ENCODE measurements at places on chromosomes 3 and 15.

DNA sequence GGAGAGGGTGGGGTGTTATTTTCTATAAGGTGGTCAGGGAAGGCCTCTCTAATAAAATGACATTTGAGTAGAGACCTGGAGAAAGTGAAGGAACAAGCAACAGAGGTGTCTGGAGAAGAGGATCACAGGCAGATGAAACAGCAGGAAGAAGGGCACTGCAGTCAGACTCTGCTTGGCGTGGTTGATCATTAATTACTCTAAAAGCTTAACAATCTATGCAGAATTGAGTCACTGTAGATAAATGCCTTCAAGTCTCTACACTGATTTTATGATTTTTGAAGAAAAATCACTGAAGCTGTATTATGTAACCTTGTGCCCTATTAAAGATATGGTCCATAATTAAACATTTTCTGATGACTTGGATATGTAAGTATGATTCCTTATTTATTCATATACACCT lies 114.2 kb downstream of the TNIK start:
- DNase-seq = no peak

DNA sequence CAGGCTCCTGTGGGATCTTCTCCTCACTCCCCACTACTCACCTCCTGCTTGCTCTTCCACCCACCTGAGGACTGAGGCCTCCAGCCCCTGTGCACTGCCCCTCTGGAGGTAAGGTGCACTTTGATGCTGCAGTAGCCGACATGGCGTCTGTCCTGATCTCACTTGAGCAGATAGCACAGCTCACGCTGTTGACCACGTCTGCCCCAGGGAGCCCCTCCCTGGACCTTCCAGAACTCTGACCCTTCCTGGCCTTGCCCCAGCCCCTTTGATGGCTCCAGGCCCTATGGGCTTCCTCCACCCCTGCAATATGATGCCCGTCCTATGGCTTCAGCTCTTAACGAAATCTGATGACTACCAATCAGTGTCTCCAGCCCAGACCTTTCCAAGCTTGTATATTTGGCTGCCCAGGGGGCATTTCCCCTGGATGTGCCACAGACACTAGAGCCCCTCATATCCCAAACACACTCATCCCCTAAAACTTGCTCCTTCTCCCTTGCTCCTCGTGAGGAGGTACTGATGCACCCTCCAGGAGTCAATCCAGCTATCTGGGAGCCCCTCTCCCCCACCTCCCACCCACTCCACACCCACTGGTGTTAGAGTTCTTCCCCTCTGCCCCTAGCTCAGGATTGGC lies 27.1 kb downstream of the KY start:
- no peak for DNase-seq

- no peak for DNase-seq
These were observed 902.5 kb downstream of the ZPLD1 start for GRCh38 chr3:103337179-103337845.

DNA sequence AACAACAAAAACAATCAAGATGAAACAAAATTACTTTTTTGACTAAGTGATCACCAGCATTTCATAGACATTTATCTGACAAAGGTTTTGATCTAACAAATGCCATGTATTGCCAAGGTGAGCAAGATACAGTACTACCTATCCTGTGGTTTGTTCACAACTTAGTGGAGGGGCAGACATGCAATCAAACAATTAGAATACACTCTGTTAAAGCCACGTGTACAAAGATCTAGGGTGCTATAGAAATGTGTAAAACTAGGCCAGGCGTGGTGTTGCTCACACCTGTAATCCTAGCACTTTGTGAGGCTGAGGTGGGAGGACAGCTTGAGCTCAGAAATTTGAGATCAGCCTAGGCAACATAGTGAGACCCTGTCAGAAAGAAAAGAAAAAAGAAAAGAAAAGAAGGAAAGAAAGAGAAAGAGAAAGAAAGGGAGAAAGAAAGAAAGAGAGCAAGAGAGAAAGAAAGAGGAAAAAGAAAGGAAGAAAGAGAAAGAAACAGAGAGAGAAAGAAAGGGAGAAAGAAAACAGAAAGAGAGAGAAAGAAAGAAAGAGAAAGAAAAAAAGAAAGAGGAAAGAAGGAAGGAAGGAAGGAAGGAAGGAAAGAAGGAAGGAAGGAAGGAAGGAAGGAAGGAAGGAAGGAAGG lies 1.4 kb upstream of the TRIM69 start:
- DNase-seq = no peak

DNA sequence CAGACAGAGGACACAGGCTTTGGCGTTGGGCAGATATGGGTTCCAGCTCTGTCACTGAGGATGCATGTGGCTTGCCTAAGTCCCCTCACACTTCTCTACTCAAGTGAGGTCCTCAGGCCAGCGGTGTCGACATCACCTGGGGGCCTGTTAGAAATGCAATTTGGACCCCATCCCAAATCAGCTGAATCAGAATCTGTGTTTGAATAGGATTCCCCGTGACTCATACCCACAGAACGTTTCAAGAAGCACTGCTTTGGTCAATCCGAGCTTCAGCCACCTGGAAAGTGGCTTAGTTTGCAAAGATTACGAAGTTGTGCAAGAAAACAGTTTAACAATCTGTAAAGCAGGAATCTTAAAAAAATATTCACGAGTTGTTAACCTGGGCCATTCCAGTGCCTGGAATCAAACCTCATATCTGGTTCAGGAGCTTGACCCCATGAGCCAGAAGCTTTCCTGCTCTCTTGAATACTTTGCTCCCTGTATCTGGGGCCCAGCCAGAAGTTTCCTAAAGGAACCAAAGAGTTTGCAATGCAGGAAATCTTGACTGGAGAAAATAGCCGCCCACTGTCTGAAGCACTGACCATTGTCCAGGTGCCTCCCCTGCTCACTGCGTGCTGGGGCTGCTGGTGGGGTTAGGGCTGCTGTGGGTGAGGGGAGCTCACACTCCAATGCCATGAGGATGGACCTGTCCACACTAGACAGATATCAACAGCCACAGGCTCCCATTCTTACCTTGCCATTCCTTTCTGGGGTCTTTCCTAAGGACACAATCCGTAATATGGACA lies 208.5 kb upstream of the LINGO1 start:
- DNase-seq = no peak

DNA sequence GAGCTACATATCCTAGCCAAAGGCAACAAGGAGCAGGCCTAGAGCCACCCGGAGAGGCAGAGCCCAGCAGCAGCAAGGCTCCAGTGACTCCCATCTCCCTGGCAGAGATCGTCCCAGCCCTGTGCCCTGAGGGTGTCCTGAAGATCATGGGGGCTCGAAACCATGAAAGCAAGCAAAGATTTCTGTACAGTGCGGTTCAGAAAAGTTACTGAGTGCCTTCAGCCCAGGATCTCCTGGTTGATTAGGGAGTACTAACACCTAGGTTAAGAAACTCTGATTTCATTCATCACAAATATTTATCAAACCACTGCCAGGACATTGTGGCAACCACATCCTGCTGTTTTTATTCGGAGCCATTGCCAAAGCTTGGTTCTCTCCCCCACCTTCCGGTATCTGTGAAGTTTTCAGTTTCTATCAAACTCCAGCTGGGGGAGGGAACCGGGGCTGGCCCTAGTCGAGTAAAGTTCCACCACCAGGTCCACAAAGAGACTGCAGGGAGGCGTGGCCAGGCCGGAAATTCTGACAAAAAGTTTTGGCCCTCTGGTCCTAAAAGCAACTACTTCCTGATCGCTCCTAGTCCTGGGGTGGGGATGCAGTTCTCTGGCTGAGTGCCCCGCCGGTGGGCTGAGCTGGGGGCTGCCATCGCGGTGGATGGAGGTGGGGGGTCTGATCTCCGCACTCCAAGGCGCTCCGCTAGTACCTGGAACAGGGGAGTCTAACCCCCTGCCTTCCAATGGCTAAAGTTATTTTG lies 1.2 kb downstream of the RAB43 start:
- DNase-seq = no peak

DNA sequence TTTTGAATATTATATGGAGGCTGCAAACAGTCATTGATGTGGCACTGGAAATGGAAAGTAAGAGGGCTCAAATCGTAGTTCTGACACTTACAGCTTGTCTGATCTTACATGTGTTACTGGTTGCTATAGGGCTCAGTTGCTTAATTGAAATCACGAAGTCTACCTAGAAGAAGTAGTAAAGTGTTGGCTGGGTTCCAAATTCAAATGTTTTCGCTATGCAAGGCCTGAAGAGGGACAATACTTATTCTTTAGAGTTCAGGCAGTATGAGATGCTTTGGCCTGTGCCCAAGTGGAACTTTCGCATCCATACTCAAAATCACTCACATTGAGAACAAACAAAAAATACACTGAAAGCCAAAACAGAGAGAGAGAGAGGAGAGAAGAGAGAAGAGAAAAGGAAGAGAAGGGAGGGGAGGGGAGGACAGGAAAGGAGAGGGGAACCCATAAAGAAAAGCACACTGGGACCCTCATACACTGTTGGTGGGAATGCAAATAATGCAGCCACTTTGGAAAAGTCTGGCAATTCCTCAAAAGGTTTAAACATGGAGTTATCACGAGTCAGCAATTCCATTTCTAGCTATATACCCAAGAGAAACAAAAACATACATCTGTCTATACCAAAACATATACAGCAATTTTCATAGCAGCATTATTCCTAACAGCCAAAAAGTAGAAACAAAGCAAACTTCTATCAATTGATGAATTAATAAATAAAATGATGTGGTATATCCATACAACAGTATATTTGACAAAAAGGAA lies 2.9 kb upstream of the FXR1 start:
- no peak for DNase-seq

DNA sequence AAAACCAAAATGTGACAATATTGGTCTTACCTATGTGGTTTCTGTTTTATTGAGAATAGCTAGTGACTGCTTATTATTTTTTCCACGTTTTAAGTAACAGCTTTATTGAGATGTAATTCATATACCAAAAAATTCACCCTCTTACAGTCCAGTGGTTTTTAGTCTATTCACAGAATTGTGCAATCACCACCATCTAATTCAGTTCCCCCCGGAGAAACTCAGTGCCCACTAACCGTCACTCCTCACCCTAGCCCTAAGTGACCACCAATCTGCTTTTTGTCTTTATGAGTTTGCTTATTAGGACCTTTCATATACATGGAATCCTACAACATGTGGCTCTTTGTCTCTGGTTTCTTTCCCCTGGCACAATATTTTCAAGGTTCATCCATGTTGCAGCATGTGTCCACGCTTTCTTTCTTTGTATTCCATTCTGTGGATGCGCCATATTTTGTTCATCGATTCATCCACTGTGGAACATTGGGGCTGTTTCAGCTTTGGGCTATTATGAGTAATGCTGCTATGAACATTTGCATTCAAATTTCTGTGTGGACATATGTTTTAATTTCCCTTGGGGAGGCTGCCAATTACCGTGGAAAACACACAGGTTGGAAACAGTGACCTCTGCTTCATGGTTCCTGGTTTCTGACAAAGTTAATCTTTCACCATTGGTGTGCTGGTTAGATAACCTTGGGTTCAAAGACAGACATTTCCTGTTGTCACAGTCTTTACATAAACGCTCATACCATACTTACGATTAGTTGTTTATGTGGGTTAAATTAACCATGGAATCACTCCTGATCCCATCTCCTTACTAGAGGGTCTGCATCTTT lies 3.2 kb upstream of the BCL2L10 start:
- DNase-seq = no peak

DNA sequence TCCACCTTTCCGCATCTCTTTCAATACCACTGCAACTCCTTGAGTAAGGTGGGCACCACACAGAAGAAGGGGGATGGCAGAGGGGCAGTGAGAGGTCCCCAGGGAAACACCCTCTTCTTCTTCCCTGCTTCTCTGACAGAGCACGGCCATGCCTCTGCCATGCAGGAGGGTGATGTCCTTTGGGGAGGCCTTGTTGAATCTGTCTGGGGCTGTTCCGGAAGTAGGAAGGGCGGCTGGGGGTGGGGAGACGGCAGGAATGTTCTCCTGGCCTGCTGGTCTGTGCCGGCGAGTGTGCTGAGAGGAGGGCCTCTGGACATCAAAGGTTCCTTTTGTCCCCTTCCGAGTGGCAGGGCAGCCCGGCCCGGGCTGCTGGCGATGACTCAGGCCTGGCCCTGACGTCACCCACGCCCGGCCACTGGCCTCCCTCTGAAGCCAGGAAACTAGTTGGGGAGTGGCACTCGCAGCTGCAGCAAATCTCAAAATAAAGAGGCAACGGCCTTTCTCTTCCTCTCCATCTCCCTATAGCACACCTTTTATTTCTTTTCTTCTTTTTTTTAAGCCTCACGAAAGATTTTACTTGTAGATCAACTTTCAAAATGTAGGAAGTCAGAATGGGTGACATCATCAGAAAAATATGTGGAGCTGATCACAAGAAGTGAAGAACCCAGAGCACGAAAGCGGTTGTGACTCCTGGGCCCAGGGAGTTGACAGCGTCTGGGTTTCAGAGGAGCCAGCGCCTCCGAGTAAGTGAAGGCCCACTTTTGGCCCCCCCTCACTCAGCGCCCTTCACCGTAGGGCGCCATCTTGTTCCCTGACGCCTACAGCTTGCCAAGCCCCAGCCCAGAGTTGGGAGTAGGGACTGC lies at the start of gene ZBTB38:
TSS of gene ZBTB38 (plus strand) at position 443 of the 863 bp plus-strand sequence. CDS start 73,885 bp downstream, outside the sequence.
- DNase-seq = no peak

DNA sequence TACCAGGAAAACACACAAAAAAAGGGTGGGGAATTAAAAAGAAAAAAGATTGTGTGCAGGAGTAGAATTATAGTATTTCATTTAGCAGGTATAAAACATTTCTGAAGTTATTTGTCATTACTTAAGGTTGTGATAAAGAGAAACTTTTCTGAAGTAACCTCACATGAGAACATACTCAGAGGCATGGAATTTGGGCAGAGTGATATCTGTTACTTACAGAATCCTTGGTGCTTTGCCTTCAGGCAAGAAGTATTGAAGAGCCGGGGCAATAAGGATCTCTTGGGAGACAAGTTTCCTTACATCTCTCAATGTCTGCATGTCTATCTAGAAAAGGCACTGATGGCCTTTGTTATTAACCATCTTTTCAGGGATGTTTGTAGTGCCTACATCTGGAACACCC lies 179.7 kb upstream of the ROBO1 start:
- no peak for DNase-seq

- no peak for DNase-seq
These were observed 158.4 kb downstream of the KLF13 start for GRCh38 chr15:31484986-31485385.

- no peak for DNase-seq
These were observed 12.6 kb upstream of the HRG start for GRCh38 chr3:186653080-186653707.

- DNase-seq = no peak
These were observed 29.5 kb downstream of the POPDC2 start for GRCh38 chr3:119630880-119631329.

- no peak for DNase-seq
These were observed 167.7 kb downstream of the CHL1 start for GRCh38 chr3:364287-364686.

Data from NCI-H2227 treated with DMSO at 0.1 percent for 48 hours (cell line).